ENCODE measurements at places on chromosomes 2 and 18.

DNA sequence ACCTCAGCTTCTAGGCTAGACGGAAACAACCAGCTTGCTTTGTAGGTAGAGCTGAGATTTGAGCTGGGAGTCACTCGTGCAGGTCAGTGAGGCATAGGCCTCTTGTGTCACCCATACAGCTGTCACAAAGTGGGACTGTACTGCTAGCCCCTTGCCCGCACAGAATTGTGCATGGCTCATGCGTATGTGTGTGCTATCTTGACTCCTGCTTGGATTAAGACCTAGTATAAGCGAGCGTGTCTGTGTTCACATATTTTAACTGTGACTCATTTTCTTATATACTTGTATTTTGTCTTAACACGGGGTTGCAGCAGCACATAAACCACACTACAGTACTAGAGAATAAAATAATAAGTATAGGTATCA, 20.1 kb downstream of the CEP68 start:
- no peak for DNase-seq

DNA sequence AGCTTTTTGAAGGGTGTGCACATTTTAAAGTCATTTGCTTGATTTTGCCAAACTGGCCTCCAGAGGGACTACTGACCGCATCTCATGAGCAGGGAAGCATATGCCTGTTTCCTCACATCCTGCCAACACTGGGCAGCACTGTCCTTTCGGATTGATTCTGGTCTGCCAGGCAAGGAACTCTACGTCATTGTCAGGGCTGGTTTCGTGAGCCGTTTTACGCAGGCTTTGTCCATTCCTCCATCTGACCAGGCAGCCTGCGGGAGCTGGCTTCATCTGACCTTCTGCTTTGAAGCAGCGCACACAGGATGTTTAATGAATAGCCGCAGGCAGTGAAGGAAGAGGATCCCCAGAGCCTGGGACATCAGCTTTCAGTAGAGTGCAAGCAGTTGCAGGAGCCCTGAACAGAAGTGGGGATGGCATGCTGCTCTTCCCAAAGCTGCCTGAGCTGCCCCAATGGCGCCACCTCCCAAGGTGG, 46.3 kb upstream of the SEMA4C start:
- no peak for DNase-seq

GRCh38 chr2:11566383-11566782, 32.5 kb downstream of the GREB1 start:
- no peak for DNase-seq

DNA sequence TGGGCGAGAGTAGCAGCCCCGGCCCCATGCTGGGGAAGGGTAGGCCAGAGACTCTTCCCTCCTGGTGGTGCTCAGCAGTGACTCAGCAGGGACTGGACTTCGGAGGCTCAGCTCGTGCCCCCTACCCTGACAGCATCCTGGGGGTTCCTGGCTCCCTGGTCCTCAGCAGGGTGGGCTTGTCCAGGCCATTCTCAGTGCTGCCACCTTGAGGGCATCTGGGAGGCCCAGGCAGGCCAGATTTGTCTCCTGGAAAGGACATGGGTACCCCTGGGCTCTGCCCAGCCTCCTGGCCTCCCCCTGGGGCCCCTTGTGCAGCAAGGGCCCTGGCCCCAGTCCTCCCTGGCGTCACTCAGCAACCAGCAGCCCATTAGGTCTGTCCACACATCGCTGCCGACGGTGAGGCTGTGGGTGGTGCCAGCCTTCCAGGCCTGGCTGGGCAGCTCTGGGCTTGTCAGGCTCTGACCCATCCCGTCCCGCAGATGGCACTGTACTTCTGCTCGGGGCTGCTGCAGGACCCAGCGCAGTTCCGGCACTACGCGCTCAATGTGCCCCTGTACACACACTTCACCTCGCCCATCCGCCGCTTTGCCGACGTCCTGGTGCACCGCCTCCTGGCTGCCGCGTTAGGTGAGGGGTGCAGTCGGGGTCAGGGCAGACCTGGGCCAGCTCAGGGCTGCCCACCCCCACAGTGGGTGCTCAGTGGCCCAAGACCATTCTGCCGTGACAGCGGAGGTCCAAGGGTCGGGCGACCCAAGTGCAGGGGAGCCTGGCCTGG, 45.0 kb upstream of the ALPP start:
- DNase-seq: no peak

GRCh38 chr2:108219688-108220087, 20.1 kb upstream of the SULT1C3 start:
- no peak for DNase-seq

DNA sequence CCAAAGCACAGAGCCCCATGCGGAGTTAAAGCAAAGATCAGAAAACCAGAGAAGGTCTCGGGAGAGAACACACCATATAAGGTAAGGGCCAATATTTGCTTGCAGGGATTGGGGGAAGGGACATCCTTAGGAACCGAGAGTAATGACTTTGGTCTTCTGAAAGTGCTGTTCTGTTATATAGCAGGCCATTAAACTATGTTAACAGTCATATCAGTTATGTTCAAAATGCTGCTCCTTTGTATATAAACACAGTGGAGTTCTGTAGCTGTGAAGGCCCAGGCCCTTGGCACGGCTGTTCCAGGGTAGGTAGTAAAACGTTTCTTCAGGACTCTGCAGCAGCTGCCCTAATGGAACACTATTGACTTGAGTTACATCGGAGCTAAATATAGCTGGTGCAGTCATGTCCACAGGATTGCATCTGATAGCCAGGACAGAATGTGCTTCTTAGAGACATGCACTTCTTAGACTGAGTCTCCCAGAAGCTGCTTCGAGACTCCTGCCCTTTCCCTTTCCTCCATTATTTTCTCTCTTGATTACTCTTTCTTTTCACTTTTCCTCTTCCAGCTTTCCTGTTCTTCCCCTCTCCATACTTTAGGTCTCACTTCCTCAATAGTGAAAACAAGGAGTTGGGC, 122.4 kb downstream of the SETBP1 start:
- DNase-seq: no peak

DNA sequence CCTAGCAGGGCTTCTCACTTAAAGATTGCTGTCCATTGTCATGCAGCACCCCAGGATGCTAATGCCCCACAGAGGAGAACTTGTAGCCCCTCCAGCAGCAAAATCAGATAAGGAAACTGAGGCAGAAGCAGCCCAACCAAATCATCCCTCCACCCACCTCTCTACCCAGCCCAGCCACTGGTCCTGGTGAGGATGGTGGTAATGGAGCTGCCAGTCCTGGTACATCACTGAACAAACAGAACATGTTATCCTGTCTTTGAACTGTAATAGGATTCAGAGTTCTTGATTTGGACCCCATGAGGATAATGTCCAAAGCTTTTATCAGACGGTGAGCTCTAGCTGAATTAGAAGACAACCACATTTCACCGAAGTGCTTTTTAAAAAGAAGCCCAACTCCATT, 113.2 kb downstream of the MRO start:
- DNase-seq: no peak

DNA sequence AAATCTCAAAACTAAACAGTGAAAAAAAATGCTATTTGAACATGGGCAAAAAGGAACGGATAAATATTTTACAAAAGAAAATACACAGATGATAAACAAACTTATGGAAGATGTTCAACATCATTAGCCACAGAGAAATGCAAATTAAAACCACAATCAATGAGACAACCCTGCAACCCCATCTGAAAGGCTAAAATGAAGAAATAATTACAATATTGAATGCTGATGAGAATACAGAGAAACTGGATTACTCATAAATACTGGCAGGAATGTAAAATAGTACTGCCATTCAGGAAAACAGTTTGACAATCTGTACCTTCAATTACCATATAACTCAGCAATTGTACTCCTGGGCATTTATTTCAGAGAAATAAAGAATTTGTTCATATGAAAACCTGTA, 193.1 kb upstream of the UBE2E3 start:
- no peak for DNase-seq

DNA sequence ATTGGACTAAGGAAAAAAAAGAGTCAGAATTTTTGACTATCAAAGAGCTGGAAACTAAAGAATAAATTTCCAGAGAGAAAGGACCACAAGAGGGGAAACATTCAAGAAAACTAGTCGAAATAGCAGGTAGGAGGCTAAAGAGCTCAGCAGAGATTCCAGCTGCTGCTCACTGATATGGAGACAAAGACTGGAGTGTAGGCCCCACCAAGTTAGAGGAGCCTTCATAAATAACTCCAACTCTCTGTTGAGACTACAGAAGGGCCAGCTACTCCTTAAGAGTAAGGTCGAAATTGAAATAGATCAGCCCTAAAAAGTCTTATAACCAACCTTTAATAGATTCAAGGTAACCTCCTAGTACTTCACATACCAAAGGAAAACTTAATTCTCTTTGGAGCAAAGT, 31.1 kb downstream of the SS18 start:
- DNase-seq: no peak

- no peak for DNase-seq
Measured at GRCh38 chr2:197059477-197059876, 133.0 kb upstream of the PGAP1 start.

- no peak for DNase-seq
Measured at GRCh38 chr2:21393173-21393572, 269.4 kb downstream of the TDRD15 start.

GRCh38 chr2:234512884-234513669, 16.2 kb upstream of the ARL4C start:
- no peak for DNase-seq

GRCh38 chr2:62222674-62223073, 26.8 kb downstream of the B3GNT2 start:
- DNase-seq: no peak

- no peak for DNase-seq
Measured at GRCh38 chr2:26702025-26702424, 9.5 kb downstream of the KCNK3 start.

GRCh38 chr2:28981016-28981441, at the start of gene TOGARAM2:
TSS of gene TOGARAM2 (plus strand) at chr2:28981298. CDS start at chr2:28994835, 13,537 bp downstream.
- DNase-seq: no peak

DNA sequence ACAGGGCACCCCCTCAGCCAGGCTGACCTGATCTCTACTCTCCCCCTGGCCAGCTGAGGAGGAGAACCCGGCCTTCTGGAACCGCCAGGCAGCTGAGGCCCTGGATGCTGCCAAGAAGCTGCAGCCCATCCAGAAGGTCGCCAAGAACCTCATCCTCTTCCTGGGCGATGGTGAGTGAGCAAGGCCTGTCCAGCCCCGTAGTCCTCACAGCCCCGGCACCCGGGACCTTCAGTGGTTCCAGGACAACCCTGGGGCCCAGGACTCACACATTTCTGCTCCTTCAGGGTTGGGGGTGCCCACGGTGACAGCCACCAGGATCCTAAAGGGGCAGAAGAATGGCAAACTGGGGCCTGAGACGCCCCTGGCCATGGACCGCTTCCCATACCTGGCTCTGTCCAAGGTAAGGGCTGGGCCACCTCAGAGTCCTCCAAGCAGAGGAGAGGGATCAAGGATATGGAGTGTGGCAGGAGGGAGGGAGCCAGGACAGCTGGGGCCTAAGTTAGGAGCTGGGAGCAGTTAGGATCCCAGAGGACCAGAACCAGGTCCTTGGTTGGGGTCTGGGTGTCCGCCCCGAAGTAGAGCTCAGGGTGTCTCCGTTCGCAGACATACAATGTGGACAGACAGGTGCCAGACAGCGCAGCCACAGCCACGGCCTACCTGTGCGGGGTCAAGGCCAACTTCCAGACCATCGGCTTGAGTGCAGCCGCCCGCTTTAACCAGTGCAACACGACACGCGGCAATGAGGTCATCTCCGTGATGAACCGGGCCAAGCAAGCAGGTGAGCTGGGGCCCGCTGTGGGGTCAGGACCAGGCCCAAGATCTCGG, 555 bp downstream of the ALPI start:
- no peak for DNase-seq

DNA sequence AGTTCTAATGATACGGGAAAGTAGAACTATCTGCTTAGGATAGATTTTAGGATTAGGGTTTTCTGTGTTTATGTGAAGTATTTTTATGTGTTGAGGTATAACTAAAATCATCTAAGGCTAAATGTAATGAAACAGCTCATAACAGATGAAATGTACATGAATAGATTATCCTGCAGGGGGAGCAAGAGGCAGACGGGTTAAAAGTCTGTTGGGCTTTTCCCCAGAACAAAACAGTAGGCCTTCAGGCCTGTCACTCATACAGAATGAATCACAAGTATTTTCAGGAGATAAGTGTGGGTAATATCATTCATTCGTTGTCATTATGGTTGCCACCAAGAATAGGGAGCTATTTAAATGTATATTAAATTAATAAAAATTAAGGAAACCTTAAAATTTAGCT, 107.9 kb upstream of the IL1R2 start:
- no peak for DNase-seq

GRCh38 chr2:152466980-152467676, 132.2 kb downstream of the FMNL2 start:
- DNase-seq: no peak

DNA sequence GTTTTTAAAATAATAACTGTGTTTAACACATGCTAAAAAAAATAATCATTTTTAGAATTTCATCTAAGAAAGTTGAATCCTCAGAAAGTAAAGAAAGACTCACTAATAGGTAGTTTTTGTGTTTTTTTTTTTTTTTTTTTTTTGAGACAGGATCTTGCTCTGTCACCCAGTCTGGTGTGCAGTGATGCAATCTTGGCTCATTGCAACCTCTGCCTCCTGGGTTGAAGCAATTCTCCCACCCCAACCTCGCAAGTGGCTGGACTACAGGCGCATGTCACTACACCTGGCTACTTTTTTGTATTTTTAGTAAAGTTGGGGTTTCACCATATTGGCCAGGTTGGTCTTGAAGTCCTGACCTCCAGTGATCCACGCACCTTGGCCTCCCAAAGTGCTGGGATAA, 7.1 kb downstream of the CKAP2L start:
- no peak for DNase-seq

- no peak for DNase-seq
Measured at GRCh38 chr2:112332123-112332696, 56.8 kb downstream of the ZC3H6 start.

DNA sequence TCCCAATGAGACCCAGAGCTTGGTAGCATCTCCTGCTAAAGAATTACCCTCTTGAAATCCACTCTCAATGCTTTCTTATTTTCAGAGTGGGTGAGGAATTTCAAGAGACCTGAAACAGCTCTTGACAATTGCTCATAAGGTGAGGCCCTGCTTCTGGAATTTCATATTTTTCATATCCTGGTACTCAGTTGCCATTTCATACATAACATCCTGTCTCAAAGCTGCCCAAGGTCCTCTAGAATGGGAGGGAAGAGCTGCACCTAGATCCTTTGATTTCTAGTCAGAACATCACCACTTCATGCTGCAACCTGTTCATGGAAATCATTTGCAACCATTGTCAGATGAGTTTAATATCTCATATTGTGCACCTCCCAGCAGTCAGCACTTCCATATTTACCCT, 404.8 kb upstream of the GALNT5 start:
- DNase-seq: no peak

DNA sequence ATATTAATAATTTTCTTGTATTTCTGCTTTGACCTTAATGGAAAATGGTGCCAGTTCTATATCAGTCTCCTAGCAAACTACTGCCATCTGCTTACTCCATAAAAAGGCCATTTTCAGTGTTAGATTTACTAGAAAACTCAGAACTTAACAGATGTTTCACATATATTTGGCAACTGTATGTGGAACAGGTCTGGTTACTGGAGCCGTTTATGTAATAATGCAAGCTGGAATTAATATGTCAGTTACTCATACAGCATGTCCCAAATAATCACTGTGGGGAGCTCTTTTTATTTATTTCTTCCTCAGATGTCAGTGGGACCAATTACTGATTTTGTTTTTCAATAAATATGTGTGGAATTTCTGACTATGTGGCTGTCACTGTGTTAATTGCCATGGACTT, 1247.6 kb downstream of the CNTNAP5 start:
- DNase-seq: no peak

Measured in activated CD8-positive, alpha-beta memory T cell treated with anti-CD3 and anti-CD28 coated beads for 1 hour (primary cell).